GM12892 (cell line): ENCODE measurements at places on chromosomes 4 and X.

GRCh38 chr4:78766026-78766425, 10.1 kb upstream of the BMP2K start:
- DNase-seq = no peak

- no peak for DNase-seq
These were observed 52.7 kb upstream of the STARD8 start for GRCh38 chrX:68594769-68595168.

- DNase-seq = no peak
These were observed 109.6 kb downstream of the SPRY1 start for GRCh38 chr4:123506011-123506695.

GRCh38 chrX:56762220-56762619, 33.2 kb downstream of the NBDY start:
- DNase-seq = no peak

DNA sequence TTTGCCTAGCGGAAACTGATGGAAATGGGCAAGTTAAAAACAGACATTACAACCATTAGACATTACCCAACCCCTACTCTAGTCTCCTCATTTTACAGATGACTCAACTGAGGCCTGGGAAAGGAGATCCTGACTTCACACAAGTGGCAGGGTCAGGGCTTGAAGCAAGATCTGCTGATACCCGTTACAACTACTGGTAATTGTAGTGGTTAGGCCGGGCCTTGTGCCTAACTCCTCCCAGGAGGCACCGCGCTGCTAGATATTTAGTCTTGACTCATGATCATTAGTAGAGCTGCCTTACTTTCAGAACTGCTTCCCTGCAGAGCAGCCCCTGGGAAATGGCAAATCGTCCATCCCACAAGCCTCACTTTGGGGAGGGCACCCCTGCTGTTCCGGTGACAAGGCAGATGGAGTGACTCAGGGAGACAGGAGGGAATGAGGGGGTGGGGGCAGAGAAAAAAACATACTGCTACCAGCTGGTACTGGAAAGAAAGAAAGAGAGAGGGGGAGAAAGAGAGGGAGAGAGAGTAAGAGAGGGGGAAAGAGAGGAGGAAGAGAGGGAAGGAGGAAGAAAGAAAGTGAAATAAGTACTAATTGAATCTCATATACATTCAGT, 12.2 kb downstream of the ARHGEF6 start:
- no peak for DNase-seq

GRCh38 chrX:142184756-142185602, 20.1 kb downstream of the MAGEC2 start:
- DNase-seq = no peak

DNA sequence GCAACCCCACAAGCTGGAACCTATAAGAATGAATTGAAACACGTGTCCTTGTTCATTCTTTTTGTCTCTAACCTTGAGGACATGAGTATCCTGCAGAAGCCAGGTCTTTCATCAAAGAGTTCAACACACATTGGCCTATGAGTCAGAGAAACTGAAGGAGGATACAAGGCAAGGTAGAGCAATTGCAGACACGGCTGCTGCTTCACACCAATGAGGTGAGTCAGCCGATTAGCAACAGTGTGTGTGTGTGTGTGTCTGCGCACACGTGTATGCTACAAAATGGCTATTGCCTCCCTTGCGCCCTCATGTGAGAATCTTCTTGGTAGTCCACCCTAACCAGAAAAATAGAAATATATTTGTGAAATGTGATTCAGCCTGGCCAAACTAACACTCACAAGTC, 1477.7 kb upstream of the IGFBP7 start:
- DNase-seq = no peak

DNA sequence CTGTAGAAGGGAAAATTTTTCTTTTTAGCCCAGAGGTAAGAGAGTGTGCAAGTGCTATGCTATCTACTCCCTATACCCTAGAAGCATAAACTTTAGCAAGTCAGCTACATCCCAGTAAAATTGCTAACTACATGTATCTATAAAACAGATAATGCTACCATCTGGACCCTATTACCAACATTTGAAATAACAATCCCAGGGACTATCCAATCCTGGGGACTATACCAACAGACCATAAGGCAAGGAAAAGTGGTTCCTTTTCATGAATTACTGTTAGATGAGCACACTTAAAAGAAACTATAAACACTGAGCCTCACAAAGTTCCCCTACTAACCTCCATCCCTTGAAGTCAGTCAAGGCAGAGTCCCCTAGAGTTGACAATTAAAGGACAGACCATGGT, 213.6 kb upstream of the VEGFC start:
- no peak for DNase-seq

DNA sequence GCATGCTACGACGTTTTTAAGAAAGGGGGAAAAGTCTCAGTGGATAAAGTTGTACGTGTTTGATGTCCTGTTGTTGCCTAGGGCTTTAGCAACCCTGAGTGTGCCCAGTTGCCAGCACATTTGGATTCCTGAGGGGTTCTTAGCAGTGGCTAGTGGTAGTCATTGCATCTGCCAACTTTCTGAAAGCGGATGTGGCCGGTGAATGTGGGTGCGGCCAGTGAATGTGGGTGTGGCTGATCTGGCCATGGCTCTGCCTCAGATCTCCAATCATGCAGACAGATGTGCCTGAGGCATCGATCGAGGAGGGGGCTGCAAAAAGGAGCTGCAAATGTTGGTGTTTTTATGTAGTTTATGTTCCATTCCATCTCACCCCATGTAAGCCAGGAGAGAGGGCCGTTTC, 41.5 kb upstream of the FAT1 start:
- DNase-seq = no peak

- DNase-seq = no peak
These were observed 6.5 kb downstream of the DOK7 start for GRCh38 chr4:3469386-3470243.

- no peak for DNase-seq
These were observed 38.8 kb downstream of the MTM1 start for GRCh38 chrX:150607201-150607600.

- DNase-seq = no peak
These were observed 394.5 kb downstream of the BCOR start for GRCh38 chrX:39703307-39703706.

DNA sequence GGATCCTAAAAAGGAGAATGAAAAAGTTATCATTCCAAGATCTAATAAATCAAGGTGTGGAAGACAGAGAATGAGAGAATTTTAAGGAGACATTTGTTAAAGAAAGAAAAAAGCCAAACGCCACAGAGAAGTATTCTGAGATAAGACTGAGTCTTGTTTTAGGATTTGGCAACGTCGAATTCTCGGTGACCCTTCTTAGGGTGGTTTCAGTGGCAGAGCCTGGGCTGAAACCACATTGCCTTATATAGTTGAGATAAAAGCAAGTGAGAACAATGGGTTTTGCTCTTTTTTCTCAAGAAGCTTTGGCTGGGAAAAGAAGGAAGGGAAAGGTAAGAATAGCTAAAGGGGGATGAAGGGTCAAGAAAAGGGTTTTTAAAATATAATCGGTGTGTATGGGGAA, 209.4 kb downstream of the VEGFC start:
- DNase-seq = no peak

DNA sequence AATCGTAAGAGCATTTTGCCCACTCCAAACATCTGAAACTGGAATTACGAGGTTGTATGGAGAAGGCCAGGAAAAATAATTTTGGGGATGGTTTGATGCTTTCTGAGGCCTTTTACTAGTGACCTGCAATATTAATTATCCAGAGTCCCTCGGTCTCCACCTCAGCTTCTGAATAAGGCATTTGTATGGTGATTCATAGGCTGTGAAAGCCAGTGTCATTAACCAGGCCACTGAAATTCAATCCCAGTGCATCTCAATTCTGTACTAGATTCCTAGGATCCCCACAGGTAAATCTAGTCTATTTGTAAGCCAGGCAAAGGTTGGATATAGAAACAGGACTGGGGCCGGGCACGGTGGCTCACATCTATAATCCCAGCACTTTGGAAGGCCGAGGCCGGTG, 135.4 kb upstream of the RBPJ start:
- DNase-seq = no peak

GRCh38 chrX:133980832-133981588, 4.4 kb downstream of the GPC3 start:
- DNase-seq = no peak

- no peak for DNase-seq
These were observed 35.8 kb upstream of the MSX1 start for GRCh38 chr4:4823621-4824162.

DNA sequence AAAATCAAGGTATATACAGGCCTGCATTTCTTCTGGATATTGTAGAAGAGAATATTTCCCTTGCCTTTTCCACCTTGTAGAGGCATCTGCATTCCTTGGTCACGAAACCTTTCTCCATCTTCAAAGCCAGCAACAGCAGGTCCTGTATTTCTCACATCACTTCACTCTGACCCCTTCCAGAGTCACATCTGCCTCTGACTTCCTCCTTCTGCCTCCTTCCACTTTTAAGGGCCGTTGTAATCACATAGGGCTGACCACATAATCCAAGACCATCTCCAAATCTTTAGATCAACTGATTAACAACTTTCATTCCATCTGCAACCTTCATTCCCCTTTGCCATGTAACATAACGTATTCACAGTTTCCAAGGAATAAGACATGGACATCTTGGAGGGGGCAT, 38.3 kb upstream of the NDP start:
- DNase-seq = no peak

- no peak for DNase-seq
These were observed 88.1 kb downstream of the CAMK2D start for GRCh38 chr4:113673450-113673849.

DNA sequence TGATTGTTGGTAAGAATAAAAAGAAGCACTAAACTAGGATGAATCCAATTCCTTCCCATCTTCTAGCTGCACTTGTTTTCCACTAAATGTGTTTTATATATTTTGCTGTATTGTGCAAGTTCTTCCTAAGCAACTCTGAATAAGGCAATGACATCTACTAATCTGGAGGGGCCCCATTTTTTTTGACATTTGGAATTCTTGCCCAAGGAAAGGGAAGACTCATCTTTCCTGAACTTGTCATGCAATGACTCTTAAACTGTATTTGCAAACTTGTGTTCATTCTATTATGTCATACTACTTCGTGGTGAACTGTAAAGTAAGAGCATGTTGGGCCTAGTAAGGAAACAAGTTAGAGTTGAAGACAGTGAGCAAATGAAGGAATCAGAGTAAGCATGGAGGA, 45.9 kb downstream of the FREM3 start:
- no peak for DNase-seq

- DNase-seq = no peak
These were observed 31.5 kb upstream of the ELF2 start for GRCh38 chr4:139208404-139208945.

- no peak for DNase-seq
These were observed 20.6 kb upstream of the KIAA0232 start for GRCh38 chr4:6761649-6762615.

DNA sequence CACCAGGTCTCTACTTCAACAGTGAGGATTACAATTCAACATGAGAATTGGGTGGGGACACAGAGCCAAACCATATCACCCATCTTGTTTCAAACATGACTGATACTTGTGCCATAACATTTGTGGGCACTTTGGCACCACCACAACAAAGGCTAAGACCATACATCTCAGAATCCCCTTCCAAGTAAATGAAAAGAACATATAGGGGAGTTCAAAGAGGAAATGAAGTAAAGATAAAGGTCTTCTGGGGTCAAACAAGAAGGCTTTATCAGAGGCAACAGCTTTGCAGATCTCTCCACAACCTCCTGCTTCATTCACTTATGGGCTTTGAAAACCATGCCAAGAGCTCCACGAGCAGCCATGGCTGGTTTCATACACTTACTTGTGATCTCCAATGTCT, 122.7 kb downstream of the ANKRD50 start:
- no peak for DNase-seq

DNA sequence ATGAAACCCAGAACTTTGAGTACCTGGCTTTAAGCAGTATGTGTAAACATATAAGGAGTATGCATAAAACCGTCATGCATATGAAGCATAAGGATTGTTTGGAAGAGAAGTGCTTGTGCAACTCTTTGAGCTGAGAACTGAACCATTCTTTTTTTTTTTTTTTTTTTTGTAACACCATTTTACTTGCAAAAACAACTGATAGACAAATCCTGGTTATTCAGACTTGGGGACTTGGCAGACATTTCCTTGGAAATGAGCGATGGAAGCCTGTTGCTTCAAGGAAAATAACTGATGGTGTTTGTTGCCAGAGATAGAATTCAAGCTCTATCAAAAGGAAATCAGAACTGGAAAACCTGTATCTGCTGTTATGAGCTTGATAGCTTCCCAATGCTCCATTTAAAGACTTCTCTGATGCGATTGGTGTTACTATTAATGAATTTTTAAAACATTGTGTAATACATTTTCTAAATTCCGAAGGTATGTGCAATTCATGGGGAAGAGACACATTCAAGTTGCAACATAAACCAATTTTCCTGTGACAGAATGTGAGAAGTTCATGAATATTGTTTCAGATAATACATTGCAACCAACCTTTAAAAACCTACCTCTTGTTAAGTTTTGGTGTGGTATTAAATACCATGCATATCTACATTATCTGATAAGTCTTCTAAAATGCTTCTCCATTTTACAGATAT, 47.0 kb upstream of the FAT1 start:
- no peak for DNase-seq

DNA sequence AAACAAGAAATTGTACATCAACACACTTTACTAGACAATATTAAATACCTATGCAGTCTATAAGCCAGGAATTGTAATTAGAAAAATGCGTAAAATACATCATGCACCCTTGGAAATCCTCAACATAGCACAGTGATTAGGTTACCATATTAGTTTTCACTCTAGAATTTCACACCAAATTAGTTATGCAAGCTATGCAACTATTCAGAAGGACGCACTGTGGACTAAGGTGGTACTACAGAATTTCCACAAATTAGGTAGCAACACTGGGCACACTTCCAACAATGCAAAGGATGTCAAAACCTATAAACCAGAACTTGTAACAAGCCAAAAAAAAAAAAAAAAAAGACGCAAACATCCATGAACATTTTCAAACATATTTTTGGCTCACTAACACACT, 71.1 kb upstream of the ZCCHC13 start:
- DNase-seq = no peak

DNA sequence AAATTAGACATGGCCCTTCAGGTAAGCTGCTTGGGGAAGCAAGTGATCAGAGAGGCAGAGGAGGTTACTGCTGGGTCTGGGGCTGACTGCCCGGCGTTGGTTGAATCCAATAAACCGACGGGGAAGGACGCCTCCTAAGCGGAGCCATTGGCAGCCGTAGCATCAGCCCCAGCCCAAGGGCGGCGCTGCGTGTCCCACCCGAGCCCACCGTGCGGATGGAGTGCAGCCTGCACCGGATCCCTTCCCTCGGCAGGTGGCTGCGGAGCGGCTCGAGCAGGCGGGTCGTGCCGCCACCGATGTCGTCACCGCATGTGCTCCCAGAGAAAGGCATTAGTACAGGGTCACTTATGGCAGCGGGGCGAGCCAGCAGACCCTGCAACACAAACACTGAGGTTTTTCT, 82.1 kb downstream of the ALPK1 start:
- no peak for DNase-seq

DNA sequence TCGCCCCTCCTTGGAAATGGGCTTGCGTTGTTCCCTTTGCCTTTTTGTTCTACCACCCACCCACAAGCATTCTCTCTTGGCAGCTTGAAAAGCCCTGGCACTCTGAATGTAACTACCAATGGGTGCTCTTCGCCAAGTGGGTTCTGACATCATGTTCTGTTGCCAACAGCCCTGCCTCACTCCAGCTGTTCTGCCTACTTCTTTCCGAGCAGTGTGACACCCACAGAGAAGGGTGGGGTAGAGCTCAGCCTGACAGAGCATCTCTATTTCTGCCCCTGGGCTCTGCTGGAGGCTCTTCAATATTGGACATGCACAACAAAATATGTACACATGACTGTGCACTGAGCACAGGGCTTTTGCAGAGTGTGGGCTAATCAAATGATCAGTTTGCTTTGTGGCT, 15.6 kb upstream of the EXOSC9 start:
- DNase-seq = no peak

GRCh38 chr4:147236806-147237205, 244.1 kb upstream of the EDNRA start:
- no peak for DNase-seq
